ENCODE measurements at places on chromosomes 7 and 10.

DNA sequence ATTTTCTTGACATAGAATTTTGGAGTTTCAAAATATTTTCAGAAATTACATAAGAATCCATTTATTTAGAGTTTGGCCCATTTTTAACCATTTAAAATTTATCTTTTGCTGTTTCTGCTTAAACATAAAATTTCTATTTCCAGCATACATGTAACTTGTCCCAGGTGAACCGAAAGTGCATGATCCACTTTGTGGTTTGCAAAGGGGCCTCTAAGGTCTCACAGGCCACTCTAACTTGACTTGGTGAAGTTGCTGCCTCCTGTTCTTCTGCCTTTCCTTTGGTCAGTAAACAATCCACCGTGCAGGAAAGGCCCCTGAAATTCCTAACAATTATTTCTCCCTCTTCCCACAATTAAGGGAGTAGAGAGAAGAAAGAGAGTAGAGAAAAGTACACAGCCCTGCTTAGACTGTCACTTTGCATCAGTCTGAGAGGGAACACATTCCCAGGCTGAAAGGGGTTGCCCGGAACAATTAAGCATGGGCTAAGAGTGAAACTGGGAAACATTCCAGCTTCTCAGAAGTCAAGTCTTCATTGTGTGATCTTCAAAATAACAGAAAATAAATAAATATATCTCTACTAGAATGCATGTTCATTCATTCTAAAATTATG, 79.5 kb upstream of the SEMA3A start:
- no peak for DNase-seq

- no peak for DNase-seq
These were observed 39.2 kb downstream of the CH25H start for GRCh38 chr10:89167915-89168314.

DNA sequence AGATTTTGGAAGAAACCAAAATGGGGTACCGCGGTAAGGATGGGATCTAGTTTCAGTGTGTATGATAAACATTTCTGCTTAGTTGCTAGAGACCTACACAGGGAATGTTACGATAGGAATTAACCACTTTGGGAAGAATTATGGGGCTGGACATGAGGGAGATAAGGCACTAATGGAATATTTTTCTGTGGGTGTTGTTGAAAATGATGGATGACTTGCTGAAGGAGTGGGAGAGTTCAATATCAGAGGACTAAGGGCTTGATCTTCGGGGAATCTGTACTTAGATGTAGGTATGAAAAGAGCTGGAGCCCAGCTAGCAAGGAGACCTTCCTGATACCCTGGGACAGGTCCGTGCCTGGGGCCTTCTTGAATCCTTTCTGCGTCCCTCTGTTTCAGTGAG, 303.7 kb downstream of the EXOC4 start:
- DNase-seq = no peak

DNA sequence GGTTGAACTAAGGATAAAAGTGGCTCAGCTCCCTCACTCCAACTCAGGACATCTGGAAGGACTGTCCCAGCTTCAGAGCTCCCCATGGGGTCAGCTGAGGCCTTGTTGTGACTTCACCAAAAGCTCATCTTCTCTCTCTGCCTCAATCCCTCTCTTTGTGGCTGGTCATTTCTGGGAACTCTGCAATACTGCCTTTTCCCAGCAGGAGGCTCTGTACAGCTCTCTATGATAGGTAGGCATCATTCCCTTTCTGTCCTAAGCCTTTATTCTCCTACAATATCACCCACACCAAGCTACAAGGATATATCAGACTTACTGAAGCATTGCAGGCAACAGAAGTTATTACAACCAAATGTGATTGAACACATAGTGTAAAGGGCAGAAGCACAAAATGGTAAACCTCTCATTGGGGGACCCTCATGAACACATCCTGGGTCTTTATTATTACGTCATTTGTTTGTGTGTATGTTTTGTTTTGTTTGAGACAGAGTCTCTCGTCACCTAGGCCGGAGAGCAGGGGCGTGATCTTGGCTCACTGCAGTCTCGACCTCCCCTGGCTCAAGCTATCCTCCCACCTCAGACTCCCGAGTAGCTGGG, 36.7 kb upstream of the PRPS1L1 start:
- peak; percentile 15 for DNase-seq

DNA sequence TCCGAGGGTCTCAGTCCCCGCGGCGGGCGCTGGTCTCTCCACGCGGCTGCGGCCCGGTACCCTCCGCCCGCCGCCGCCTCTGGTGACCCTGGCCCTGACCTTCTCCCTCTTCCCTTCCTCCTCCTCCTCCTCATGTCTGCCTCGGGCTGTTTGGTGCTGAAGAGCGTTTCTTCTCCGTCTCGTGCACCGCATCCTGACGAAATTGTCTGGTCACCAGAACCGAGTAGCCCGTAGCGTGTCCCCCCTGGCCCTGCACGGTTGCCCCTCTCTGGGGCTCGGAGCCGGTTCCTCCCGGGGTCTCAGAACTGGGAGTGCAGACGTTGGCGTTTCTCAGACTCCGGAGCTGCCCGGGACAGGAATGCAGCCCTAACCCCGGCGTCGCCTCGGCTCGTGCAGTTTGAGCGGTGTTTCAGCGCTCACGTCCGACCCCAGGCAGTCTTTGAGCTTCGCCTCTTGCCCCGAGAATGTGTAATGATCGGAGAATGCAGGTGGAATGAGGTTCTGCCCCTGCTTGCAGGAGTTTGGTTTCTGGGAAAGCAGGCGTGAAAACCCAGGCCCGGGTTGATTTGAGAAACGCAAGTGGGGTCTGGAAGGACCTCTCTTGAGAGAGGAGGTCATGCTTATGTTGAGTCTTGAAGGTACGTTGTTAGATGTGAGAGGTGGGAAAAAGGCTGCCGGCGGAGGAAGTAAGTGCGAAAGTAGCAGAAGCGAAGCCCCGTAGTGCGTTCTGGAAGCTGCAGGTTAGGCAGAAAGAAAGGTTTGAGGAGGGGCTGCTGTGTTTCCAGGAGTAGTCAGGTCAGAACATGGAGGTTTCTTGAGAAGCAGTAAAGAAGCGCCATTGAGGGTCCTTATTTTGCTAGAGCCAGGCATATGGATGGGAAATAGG, 743 bp downstream of the RBM17 start:
- no peak for DNase-seq

DNA sequence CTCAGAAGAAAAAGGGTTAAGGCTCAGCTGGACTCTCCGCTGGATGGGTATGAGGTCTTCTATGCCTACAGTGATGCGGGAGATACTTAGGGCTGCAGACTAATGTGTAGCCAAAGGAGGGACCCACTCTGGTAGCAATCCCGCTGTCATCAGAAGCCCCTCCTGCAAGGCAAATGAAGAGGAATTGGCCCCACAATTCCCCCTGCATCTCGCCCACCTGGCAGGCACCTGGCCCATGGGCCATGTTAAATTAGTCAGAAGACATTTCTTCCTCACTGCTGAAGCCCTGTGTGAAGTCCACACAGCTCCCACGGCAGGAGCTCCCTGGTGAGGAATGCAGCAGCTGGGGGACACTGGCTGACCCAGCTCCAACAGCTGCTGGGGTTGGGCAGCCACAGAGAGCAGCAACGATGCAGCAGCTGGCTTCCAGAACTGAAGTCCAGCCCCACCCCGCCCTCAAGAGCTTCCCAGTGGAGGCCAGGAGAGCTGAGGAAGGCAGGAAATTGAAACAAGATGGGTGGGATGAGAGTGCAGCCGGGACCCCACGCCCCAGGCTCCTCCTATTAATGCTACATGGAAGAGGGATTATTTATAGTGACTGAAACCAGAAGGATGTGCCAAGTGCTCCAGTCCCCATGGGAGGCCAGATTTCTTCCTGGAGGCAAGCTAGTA, 5.5 kb downstream of the VSTM4 start:
- no peak for DNase-seq

DNA sequence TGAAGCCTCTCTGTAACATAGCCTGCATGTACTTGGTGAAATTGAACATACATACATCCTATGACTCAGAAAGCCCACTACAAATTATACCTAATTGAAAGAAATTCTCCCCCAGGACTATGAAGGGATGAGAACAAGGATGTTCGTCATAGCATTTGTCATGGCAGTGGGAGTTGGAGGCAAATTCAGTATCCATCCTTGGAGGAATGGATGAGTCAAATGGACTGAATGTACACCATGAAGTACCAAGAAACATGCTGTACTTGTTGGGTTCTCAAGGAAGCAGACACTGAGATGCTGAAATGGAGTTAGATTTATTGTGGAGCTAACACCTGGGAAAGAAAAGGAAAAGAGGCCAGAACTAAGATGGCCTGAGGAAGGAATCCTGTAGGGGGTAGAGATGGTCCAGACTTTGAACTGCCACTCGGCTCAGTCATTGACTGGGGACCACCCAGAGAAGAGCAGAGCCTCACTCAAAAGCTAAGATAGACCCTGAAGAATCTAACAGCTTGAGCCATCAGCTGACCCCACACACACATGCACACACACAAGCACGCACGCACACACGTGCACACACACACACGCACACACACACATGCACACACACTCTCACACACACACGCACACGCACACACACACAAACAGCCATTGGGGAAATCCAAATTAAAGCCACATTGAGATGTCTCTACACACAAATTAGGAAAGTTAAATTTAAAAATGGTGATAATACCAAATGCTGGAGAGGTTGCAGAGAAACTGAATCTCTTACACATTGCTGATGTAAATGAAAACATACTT, 22.3 kb downstream of the AOC1 start:
- DNase-seq = no peak

GRCh38 chr7:25391295-25391861, 163.1 kb upstream of the NPVF start:
- no peak for DNase-seq

DNA sequence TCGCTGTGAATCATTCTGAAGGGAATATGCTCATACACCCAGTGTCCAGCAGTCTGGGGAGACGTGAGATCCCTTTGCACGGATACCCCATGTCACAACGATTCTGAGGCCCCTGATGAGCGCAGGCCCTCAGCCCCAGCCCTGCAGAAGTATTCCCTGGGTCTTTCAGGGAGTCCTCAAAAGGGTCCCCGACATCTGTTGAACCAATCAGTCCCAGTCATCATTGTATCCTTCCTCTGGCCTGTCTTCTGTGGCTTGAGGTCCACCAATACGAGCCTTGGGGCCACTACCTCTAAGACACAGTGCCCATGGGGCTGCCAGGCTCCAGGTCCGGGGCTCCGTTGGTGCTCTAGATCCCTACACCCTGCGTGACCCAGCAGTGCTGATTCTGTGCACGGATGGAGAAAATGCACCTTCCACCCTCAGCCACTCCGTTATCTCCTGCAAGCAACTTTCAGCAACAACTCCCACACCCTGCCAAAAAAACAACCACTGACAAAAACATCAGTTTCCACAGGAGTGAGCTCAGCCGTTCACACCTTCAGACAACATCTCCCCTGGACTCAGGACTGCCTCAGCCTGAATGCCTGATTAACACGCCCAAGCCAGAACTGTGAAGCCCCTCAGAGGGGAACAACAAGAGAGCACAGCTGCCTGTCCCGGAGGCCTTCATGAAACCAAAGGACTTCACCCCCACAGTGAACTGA, 46.9 kb upstream of the KDM7A start:
- DNase-seq = no peak

DNA sequence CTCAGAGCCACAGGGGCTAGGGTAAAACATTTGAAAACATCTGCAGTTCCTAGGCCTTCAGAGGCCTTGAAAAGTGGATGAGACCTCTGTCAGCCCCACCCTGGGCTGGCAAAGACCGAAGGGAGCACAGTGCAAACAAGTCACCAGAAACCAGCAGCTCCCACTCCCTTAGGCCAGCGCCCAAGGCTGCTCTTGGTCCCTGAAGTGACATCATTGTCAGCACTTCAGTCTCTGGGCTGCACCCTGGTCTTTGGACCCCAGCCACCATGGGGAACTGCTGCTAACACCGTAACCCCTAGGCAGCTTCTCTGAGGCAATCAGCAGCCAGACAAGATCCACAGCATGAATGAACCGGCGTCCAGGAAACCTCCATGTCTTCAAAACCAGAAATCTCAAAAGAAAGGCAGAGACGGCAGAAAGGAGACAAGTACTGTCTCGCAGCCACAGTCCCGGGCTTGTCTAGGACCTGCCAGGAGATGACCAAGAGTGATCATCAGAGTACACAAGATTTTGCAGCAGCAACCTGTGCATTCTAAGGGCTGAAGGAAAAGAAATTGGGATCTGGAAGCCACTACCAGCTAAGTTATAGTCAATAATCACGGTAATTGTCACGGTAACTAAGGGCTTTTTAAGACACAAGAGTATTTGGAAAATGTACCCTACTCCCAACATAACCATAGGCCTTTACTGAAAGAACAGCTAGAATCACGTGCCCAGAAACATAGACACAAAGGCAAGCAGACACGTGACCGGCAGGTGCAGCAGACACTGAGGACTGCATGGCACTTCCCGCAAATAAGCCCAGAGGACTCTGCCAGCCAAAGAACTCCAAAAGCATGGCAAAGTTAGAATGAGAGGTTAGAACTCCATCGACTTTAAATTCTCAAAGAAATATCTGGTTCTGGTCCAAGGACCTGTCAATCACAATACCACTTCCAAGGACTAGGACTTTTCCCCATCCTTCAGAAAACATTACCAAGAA, 23.3 kb downstream of the CPXM2 start:
- DNase-seq = no peak

DNA sequence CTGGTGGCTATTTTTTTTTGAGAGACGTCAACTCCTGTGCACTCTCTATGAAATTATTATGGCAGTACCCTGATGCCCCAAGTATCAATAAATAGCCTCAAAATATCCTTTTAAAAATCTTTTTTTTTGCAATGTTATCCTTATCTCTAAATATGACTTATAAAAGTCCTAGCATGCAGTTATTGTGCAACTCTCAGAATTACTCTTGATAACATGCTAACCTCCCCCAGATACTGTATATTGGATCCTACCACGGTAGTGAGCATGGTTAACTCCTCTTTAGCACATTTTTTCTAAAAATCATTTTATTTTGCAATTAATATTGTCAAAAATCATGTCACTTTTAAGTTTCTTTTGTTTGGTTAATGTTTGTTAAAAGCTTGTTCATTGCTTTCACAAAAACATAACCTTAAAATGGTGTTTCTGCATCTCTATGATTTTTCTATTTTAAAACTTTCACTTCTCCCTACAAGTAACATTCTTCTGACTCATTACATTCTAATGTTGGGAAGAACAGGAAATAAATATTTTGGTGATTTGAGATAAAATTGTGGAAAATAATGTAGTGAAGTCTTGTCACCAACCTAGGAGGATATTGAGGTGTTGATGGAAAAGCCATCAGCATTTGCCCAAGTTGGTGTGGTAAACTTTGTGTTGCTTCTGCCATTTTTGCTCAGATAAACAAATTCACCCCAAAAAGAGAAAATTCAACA, 42.1 kb upstream of the ADRA2A start:
- no peak for DNase-seq

- DNase-seq = no peak
These were observed 52.5 kb downstream of the GPR37 start for GRCh38 chr7:124713086-124713485.

GRCh38 chr7:16615228-16615627, 30.3 kb downstream of the ANKMY2 start:
- DNase-seq = no peak

DNA sequence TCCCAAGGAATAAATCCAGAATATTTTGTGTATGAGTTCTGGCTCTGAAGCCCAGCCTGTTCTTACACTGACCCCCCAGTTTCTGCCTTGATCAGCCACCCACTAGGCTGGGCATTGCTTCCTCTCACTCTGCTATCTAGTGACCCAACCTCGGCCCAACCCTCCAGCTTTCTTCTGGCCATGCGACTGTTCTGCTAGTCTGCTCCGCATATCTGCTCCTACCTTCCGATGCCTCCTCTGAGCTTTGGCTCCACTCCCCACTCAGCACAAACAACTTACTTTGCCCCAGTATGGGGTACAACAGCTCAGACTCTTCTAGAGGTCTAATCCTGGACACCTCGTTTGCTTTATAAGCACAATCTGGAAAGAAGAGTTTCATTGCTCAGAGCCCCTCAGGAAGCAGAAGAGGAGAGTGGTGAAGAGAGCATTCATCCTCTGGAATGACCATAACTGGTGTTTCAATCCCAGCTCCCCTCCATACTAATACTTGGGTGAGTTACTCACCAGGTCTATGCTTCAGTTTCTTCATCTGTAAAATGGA, 99.6 kb downstream of the NPSR1 start:
- DNase-seq = no peak
